Vagina (tissue), 2 donors: ENCODE measurements at places on chromosomes 16 and 17. TPM values are rescaled to one million over a fixed set of nuclear protein-coding genes. Genes with fewer than 3 reads are reported as not detected.

- no peaks in the 10 kb centered on the region for H3K36me3 ChIP-seq
- no peak for DNase-seq
- H3K4me1 ChIP-seq, result peaks cover 26% of the 10 kb centered on the region
Observed at GRCh38 chr16:4664538-4665418, 28.6 kb upstream of the NUDT16L1 start.

GRCh38 chr17:73214851-73215250 lies 22.0 kb downstream of the COG1 start:
- peaks cover 6% of the 10 kb centered on the region for H3K36me3 ChIP-seq
- H3K4me3 ChIP-seq, result no peak overlapping the region
- H3K4me1 ChIP-seq, result no peaks in the 10 kb centered on the region
- no peaks in the 10 kb centered on the region for H3K27me3 ChIP-seq

The CALB2 gene
- 3.9 TPM for total RNA-seq

- H3K27me3 ChIP-seq, result no peaks in the 10 kb centered on the region
- no peaks in the 10 kb centered on the region for H3K36me3 ChIP-seq
- no peak overlapping the region for H3K4me3 ChIP-seq
- H3K27ac ChIP-seq, result peak overlapping the region; percentile 43
- no peak for DNase-seq
Observed at GRCh38 chr17:17107891-17108431, 65.7 kb downstream of the MPRIP start.
